DMS53 (cell line): ENCODE measurements at places on chromosomes 16 and 17.
A peak's percentile ranks its signal among the peaks of the same experiment; 100 is the strongest.

- no peak for DNase-seq
Observed at GRCh38 chr17:21296097-21297025, 11.8 kb downstream of the MAP2K3 start.

- DNase-seq = no peak
Observed at GRCh38 chr17:8859027-8859803, 8.3 kb downstream of the PIK3R6 start.

GRCh38 chr16:48918520-48919258 is 308.7 kb upstream of the N4BP1 start:
- no peak for DNase-seq

DNA sequence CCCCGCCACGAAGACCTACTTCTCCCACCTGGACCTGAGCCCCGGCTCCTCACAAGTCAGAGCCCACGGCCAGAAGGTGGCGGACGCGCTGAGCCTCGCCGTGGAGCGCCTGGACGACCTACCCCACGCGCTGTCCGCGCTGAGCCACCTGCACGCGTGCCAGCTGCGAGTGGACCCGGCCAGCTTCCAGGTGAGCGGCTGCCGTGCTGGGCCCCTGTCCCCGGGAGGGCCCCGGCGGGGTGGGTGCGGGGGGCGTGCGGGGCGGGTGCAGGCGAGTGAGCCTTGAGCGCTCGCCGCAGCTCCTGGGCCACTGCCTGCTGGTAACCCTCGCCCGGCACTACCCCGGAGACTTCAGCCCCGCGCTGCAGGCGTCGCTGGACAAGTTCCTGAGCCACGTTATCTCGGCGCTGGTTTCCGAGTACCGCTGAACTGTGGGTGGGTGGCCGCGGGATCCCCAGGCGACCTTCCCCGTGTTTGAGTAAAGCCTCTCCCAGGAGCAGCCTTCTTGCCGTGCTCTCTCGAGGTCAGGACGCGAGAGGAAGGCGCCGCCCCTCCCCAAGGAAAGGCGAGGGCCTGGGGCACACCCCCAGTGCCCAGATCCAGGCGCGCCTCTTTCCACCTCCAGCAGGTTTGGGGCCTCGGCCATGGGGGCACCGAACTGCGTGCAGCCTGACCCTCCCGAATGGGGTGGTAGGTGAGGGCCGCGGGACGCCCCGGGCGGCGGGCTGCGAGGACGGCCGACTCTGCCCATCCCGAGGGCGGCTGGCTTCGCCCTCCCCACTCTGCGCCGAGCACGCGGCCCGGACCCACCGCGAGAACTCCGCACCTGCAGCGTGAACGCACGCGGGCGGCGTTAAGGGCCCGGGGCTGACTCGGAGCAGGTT is 664 bp downstream of the HBQ1 start:
- peak; percentile 93 for DNase-seq

DNA sequence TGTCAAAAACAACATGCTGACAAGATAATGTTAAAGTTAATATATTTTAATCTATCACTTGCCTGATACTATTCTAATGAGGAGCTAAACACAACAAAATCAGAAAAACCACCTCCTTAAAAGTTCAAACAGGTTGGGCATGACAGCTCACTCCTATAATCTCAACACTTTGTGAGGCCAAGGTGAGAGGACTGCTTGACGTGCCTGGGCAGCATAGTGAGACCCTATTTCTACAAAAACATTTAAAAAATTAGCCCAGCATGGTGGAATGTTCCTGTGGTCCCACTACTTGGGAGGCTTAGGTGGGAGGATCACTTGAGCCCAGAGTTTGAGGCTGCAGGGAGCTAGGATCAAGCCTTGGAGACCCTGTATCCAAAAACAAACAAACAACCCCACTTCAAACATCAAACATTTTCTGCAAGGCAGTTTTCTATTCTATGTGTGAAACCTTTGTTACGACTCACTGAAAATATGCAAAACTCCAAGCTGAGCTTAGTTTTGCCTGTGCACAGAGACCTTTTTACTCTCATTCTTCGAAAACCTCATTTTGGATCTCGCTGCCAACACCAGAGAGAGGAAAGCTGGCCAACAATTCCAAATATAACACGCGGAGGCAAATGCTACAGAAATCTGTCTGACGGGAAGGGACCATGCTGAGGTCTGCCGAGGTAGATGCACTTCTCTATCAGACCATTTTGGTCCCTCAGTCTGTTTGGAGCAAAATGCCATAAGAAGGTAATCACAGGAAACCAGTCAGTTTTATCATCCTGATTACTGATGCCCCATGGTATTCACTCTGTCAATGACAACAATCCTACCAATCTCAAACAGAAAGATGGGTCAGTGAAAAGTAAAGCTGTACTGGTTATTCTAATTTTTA is 6.2 kb downstream of the PHF12 start:
- DNase-seq = no peak

GRCh38 chr17:21425321-21425720 is 49.2 kb downstream of the KCNJ12 start:
- no peak for DNase-seq

GRCh38 chr17:37043201-37043600 is 94.4 kb downstream of the AATF start:
- DNase-seq = no peak

DNA sequence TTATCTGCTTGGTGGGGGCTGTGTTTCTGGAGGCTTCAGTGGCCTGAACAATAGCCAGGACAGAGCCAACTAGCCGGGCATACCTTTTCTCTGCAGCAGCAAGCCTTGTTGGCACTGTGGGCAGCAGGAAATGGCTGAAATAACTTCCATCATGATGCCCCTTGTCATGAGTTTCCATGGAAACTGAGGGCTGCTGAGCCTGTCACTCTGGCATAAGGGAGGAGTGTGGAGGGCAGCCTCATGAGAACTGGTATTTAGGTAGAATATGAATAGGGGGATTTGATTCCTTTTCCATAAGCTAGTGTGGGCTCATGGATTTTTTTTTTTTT is 39.4 kb downstream of the PLCG2 start:
- peak; percentile 8 for DNase-seq

- no peak for DNase-seq
Observed at GRCh38 chr16:13110124-13110796, 208.9 kb downstream of the SHISA9 start.

- peak; percentile 25 for DNase-seq
Observed at GRCh38 chr16:85639529-85640253, 26.6 kb downstream of the GSE1 start.

DNA sequence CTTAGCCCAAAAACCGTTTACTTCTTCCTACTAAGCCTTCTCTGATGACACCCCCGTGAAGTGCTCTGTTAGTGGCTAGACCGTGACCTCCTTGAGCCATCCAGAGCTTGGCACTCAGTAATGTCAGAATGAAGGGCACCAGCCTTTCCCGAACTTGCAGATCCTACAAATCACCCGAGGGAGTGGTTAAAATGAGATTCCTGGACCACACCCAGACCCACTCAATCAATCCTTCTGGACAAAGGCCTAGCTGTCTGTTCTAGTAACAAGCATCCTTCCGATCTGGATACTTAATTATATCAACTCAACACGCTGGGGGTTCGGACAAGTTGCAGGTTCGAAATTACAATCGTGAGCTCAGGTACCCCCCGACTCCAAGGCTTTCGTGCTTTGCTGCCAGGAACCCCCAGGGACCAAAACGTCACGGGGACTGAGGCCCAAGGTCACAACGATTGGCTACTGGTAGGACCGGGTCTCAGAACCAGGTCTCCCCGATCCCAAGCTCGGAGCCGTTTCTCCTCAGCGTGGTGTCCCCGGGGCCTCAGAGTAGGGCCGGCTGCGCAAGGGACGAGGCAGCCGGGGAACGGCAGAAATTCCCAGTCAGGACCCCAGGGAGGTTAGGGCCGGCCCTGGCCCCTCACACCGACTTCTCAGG is 527 bp downstream of the CIAPIN1 start:
- peak; percentile 60 for DNase-seq

- DNase-seq = peak; percentile 94
Observed at GRCh38 chr17:74012465-74012864, 191.0 kb upstream of the RPL38 start.

DNA sequence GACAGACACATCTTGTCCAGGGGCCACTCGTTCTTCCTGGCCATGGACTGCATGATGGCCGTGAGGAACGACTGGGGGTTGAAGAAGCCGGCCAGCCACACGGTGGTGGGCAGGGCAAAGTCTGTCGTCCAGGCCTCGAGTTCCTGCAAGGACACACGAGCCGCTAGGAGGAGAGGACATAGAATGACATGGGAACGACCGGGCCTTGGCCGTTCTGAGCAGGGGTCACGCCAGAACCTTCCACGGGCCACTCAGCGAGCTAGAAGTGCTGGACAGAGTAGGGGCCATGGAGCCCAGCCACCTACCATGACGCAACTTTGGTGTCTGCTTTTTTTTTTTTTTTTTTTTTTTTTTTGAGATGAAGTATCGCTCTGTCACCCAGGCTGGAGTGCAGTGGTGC is 47.0 kb downstream of the PGS1 start:
- DNase-seq = no peak

GRCh38 chr17:40493697-40494096 is 7.7 kb downstream of the TNS4 start:
- no peak for DNase-seq

DNA sequence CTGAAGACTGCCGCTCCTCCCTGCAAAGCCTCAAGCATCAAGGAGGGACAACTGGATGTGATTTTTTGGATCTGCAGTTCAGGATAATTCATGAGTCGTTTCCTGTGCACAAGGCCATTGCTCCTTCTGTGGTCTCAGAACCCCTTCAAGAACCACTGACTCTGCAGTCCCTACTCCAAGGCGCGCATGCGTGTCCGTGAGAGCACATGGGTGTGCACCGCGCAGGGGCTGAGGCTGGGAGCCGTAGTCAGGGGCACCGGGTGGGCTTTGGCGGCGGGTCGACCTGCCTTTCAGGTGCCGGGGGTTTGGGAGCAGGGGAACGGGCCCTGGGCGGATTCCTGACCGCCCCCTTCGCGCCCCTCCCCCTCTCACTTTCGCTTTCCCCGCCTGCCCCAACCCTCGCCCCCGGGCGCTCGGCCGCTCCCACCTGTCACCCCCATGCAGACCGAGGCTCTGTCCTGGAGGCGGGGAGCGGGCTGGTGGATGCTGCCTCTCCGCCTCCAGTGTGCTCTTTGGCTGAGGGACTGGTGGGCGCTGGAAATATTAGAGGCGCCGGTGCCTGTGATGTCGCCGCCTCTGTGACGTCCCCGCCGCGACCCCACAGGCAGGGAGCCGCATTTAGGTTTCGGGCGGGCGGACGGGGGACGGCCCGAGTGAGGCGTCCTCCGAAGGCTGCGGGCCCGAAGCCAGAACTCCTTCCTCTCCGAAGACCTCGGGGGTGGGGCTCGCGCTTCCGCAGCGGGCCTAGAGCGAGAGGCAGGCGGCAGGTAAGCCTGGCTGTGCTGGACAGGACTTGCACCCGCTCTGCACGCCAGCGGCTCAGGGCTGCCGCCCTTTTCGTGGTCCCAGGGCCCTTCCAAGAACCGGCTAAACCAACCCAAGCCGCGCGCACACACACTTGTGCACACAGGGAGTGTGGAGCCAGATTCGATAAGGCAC is at the start of gene SPATA32:
Gene SPATA32 (minus strand): TSS at position 518 of the 939 bp plus-strand sequence. CDS start 78 bp downstream, at position 440.
- DNase-seq = peak; percentile 60

DNA sequence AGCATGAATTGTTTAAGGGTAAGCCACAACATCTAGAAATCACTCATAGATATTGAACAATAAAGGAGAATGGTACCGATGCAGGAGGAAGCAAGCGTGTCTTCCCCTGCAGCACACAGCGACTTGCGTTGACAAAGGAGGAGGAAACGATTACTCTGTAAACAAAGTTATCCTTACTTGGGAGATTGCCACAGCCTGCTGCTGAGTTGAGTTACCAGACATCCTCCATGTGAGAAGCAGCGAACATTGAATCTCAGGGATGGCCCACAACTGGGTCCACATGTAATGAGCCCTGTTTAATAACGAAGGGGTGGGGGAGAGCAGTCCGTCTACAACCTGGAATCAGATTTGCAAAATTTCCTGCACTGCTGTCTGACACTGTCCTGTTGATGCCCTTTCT is 27.7 kb downstream of the CLUH start:
- DNase-seq = no peak

DNA sequence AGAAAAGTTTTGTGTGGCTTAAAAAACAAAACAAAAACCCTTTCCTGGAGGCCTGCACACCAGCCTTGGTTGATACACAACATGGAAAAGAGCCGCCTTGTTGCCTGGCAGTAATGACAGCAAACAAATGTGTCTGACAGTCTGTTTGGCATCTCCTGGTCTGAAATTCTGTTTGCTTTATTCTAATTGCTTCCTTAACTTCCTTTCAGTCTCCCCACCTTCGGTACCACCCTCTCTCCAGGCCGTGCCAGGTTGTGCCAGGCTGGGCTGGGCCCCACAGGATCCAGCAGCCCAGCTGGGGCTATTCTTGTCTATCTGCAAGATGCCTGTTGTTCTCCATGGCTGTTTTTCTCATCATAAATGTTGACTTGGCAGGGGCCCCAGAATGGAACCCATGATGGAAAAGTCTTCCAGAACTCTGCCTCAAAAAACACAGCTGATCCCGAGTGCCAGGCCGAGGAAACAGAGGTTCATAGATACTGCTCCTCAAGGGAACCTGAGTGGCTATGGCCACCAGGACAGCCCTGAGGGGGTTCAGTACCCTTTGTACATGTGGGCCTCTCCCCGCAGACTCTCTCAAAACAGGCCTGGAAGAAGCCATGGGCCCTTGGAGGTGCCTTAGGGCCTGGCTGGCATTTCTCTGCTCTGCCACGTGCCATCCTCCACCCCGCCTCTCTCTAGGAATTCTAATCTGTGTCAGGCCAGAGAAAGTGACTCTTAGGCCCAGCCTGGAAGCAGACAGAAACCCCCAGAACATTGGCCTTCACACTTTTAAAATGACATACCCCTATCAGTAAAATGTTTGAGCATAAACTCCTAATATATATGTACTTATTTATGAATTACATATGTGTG is 50.5 kb downstream of the YPEL2 start:
- peak; percentile 30 for DNase-seq
